ENCODE measurements at places on chromosomes 11 and 22.

DNA sequence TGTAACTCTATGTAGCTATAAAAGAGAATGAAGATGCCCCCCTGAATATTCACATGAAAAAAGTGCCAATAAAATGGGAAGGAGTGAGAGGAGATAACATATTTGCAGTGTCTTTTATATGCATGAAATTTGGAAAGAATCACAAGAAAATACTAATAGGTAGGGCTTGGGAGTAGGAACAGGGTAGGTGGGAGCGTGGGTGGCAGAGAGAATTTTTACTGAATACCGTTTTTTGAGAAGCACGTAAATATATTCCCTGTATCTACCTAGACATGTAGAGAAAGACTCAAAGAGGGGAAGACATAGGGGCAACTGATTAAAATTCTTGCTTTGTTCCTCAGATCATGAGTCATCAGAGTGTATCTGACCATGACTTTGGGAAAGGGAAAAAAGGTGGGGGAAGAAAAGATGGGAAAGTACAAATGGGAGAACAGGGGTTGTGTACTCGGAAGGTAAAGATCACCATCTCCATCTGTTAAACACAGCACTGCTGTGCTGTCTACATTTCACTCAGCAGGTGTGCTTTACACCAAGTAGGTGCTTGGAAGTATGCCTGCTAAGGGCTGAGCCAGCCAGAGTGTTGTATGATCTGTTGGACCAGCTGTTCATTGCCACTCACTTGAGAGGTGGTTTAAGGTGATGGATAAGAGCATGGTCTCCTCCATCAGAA is 16.0 kb downstream of the PRR5L start:
- DNase-seq = no peak

DNA sequence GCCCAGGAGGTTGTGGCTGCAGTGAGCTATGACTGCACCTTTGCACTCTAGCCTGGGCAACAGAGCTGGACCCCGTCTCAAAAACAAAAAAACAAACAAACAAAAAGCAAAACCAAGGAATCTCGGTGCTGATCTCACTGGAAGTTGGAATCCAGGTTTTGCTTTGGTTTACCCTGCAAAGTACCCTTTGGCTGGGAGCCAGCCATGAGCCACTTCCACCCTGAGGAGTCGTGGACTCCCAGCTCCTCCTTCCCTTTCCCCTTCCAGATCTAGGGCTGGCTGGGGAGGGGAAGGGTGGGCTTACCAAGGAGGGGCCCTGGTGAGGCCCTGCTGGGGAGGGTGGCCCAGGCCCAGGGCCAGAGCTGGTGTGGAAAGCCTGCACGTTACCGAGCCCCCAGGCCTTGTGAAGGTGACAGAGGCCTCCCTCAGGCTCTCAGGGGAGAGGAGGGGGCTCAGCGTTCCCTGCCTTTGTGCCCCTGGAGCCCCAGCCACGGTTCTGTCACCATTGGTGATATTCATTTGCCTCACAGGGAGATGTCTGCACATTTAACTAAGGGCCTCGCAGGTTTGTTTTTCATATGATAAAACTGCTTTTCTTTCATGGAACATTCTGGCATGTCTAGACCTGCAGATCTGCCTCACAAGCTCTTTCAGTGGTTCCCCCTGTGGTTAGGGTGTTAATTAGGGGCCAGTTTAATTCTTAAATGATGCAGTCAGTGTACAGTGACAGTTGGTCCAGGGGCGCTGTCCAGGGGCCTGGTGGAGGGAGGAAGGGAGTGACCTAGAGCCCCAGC is 29.0 kb downstream of the FBLN1 start:
- no peak for DNase-seq

DNA sequence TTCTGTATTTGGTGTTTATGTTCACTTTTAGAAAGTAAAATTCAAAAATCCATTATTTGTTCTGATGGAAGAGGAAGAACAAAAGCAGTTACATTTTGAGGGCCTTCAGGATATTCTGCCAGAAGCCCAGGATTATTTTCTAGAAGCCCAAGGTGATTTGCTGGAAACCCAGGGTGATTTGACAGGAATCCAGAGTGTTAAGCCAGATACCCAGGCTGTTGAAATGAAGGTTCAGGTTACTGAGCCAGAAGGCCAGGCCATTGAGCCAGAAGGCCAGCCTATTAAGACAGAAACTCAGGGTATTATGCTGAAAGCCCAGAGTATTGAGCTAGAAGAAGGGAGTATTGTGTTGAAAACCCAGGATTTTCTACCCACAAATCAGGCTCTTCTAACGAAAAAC is 33.1 kb downstream of the CCDC15 start:
- DNase-seq = no peak

GRCh38 chr11:88332851-88333250 is 4.7 kb downstream of the CTSC start:
- DNase-seq = no peak

- no peak for DNase-seq
Measured at GRCh38 chr11:65541093-65541982, 16.5 kb downstream of the SCYL1 start.

DNA sequence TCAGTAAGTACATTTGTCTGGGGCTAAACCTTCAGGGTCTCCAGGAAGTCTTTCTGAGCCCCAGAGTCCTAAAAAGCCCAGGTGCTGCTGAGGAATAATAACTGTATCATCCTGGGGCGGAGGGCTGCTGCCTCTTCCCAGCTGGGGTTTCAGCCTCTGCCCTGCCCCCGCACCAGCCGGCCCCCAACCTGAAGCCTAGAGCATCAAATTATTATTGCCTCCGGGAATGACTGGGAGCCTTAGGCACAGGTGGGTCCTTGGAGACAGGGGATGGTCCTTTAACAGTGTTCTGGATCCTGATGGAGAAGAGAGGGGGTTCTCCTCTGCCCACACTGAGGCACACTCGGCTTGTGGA is 64.4 kb downstream of the BCR start:
- no peak for DNase-seq

DNA sequence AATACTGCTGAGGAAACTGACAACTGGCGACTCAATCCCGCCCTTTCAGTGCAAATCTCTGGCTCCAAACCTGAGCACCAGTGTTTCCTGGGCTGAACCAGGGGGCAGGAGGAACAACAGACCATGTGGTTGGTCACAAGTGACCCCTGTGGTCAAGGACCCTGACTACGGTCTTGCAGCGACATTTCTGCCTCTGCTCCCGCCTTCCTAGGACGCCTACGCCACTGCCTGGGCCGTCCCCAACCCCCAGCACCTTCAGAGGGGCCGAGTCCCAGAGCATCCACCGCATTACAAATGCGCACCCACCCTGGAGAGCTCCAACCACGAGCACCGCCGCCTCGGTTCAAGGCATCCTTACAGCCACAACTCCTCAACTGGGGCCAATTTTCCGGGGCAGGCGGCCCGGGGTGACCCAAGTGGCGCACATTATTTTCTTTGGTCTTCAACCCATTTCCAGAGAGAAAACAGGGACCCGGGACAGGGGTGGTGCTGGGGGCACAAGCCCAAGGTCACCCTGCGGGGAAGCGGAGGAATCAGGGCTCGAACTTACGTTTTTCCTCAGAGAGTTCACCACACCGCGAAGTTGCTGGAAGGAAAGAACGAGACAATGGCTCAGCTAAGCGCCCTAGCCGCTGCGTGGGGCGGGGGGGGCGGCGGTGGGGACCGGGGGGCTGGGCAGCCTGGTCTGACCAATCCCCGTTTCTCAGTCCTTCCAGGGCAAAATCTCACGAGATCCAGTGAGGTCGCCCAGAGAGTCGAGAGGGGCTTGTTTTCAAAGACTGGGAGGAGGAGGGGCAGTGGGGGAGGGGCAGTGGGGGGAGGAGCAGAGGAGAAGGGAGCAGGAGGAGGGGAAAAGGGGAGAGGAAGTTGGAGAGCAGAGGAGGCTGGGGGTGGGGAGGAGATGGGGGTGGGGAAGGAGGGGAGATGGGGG is 1.8 kb downstream of the PRAME start:
- no peak for DNase-seq

DNA sequence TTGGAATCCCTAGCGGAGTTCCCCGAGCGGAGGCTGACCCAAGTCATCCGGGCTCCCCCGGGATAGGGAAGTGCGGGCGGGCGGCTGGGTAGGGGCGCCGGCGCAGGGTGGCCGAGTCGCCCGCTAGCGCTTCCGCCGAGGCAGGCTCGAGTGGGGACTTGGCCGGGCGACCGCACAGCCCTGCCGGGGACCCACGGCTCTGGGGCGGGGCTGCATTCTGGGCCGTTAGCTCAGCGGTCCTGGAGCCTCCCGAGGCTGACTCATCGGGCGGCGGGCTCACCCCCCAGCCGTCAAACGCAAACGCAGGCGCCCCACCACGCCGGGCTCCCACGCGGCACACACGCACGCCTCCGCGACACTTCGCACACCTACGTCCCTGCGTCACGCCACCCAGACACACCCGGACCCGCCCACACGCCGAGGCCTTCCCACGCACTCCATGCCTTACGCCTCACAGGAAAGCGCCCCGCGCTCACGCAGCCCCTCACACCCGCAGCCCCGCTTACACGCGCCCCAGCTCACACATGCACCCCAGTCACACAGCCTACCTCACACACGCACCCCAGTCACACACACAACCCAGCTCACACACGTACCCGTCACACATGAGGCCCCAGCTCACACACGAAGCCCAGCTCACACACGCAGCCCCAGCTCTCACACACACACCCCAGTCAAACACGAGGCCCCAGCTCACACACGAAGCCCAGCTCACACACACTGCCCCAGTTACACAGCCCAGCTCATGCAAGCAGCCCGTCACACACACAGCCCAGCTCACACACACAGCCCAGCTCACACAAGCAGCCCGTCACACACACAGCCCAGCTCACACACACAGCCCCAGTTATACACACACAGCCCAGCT is 1.2 kb downstream of the PHLDB1 start:
- DNase-seq = peak; percentile 84

DNA sequence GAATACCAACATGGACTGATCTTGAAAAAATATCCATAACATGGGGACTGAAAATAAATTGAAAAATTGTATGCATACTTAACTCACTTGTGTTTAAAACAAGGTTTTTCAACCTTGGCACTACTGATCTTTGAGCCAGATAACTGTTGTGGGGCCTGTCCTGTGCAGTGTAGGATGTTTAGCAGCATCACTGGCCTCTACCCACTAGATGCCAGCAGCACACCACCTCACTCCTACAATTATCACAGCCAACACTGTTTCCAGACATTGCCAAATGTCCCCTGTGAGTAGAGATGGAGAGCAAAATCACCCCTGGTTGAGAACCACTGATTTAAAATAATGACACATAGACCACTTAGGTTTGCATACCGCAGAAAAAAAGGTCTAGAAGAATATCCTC is 45.0 kb upstream of the SLC1A2 start:
- no peak for DNase-seq

DNA sequence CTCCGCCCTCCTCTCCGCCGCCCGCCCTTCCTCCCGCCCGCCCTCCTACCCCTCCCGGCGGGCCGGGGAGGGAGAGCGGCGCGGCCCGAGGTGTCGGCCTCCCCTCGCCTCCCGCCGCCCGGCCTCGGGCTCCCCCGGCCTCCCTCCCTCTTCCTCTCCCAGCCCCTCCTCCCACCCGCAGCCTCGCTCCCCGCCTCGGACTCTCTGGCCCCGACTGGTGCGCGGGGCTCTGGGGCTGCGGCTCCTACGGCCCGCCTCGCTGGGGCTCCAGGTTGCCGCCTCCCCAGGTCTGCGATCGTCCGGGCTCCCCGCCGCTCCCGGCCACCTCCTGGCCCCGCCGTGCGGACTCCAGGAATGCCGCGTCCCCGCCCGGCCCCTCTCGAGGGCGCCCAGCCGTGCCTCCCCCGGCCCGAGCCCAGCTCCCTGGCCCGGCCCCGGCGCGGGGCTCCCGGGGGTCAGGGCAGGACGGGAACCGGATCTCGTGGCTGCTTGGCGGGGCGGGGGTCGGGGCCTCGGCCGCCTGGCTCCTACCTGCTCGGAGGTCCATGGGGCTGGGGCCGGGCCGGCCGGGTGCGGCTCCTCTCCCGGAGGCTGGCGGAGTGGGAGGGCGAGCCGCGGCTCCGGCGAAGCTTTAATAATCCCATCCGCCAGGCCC is at the start of gene CLCF1:
Gene CLCF1, minus strand, starts transcription at position 606 of the 655 bp plus-strand sequence. Its CDS starts 59 bp downstream, at position 547.
- peak; percentile 43 for DNase-seq

DNA sequence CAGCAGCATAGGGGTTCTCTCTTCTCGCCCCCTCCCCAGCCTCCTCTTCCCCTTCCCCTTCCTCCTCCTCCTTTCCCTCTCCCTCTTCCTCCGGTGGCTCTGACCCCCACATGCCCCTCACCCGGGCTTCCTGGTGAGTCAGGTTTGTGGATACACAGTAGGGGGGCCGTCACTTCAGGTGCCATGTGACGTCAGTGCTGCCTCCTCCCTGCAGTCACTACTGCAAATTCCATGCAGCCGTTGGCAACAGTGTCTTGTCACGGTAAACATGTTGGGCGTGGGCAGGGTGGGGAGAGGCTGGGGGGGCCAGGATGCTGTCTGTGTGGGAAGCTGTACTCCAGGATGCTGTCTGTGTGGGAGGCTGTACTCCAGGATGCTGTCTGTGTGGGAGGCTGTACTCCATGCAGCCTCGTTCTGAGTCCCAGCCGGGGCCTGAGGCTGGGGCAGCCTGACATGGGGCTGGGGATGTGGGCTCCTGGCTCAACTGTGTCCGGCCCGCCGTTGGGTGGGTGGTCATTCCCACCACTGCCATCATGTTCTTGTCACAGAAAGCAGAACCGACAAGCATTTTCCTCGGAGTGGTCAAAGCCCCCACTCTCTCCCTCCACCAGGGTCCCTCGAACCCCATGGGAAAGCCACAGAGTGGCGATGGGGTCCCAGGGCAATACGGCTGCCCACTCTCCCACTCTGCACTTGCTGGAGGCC is 2.4 kb upstream of the MUC2 start:
- no peak for DNase-seq

GRCh38 chr11:67592880-67593564 is 9.4 kb downstream of the GSTP1 start:
- no peak for DNase-seq

GRCh38 chr11:73321604-73322381 is 13.7 kb downstream of the ARHGEF17 start:
- DNase-seq = no peak

DNA sequence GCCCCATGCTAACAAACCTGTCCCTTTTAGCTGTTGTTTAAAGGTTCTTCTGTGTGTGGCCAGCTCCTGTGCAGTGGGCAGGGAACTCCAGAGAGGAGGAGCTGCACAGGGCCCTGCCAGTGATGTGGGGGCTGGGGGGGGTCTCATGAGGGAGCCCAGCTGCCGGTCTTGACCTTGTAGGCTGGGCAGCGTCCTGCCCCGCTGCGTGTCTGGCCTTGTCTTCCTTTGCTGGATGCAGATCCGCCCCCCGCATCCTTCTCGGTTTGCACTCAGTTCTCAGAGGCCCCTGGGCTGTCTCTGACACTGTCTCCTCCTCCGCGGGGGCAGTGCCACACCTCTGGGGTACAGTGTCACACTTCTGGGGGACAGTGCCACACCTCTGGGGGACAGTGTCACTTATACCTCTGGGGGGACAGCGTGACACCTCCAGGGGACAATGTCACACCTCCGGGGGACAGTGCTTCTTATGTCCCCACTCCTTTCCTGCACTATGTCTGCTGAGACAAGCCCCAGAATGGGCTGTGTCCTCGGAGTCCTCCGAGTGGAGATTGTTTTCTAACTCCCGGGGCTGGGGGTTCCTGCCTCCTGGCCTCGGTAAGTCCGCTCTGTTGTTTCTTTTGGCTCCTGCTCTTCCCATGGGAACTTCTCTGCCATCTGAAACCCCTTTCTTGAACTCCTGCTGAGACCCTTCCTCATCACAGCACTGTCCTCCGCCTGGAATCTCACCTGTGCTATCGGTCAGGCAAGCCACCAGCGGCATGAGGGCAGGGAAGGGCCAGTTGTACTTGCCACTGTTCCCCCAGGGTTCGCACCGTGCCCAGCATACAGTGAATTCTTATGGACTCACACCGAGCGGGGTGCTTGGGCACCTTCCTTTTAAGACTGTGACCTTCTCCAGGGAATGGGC is 788.3 kb downstream of the TBC1D22A start:
- DNase-seq = no peak

Measured in CD4-positive, alpha-beta T cell treated with Interferon alpha-2 for 1 hour (primary cell).